ENCODE measurements at places on chromosomes 5 and 9.

DNA sequence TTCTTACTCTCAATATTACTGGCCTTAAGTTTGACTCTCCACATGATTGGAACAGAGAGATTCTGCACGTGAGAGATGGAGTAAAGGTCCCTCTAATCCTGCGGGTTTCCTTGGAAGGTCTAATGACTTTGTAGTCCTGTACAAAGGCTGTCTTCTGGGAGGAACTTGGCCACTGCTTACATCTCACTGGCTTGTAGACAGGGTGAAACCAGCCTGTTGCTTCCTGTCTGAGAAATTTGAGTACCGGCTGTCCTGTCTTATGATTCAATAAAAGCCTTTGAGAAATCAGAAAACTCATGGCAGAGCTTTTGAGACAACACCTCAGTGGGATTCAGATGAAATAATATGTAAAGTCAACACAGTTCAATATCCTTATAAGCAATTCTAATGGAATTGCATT, 43.0 kb downstream of the IL31RA start:
- DNase-seq: no peak

DNA sequence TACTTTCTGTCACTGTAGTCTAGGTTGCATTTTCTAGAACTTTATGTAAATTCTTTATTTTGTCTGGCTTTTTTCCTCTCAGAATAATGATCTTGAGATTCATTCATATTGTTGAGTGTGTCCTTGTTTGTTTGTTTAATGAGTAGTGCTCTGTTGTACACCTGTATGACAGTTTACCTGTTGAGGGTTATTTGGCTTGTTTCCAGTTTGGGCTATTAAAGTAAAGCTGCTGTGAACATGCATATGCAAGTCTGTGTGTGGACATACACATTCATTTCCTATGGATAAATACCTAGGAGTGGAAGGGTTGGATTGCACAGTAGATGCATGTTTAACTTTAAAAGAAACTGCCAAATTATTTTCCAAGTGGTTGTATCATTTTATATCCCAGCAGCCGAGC, 30.4 kb downstream of the MVB12B start:
- DNase-seq: no peak

GRCh38 chr5:146772881-146773466, 105.6 kb downstream of the PPP2R2B start:
- no peak for DNase-seq

- DNase-seq: no peak
Observed at GRCh38 chr9:842635-843426, 1.3 kb downstream of the DMRT1 start.

GRCh38 chr9:33142535-33142934, 24.6 kb downstream of the B4GALT1 start:
- DNase-seq: no peak

- no peak for DNase-seq
Observed at GRCh38 chr9:132551556-132551955, 30.9 kb upstream of the BARHL1 start.

DNA sequence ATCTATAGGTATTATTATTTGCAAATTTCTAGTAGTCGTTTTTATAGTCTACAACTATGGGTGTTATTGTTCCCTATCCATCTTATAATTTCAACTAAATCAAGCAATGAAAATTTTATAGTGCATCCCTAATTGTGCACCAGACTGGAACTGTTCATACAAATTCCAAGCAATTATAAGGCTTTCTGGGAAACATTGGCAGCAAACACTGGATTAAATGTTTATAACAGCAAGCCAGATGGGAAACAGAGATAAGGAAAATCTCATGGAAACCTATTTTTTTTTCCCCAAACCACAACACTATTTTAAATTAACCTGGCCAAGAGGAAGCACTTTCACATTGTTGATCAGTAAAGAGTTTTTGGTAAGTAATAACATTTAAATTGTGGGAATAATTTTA, 524.3 kb downstream of the RASEF start:
- no peak for DNase-seq

GRCh38 chr5:37198842-37199241, 50.3 kb downstream of the CPLANE1 start:
- no peak for DNase-seq

DNA sequence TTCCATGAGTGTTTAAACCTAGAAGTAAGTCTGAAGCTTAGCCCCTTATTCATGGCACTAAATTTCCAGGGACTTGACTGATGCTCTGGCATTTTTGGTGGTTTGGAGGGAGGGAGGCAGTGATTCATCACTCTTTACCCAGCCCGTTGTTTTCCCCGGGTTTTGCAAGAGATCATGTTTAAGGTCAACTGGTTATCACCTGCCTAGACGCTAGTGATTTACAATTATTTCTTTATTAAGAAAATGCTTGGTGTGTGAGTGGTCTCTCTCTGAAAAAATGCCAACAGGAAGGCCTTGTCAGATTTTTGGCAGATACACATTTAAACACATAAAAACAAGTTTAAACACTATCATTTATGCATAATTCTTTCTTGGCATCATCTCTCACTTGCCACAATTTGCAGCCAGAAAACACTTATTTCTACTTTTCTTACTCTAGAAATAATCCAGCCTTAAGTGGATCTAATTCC, 737.9 kb upstream of the ZNF608 start:
- no peak for DNase-seq

- no peak for DNase-seq
Observed at GRCh38 chr9:91240596-91241165, 121.0 kb downstream of the AUH start.

- no peak for DNase-seq
Observed at GRCh38 chr9:80789831-80790230, 899.5 kb downstream of the TLE1 start.

- DNase-seq: no peak
Observed at GRCh38 chr5:146291421-146292074, 47.1 kb upstream of the POU4F3 start.

GRCh38 chr5:82105457-82105856, 133.6 kb downstream of the ATG10 start:
- DNase-seq: no peak

DNA sequence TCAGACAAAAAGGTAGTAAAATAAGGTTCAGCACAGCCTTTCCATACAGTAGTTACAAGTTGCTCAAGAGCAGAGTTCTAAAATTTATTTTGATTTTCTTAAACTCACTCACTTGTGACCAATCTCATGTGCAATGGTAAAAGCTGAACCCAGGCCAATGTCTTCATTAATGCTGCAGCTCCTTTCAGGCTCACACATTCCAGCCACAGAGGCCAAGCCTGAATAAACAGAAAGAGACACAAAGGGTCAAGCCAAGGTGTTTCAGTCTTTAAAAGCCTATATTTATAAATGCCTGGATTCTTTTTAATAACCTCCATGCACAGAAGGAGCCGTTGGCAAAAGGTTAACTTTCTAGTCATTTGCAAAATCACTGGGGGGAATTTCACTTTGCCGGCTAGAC, 152.5 kb downstream of the ADAMTS6 start:
- DNase-seq: no peak

- no peak for DNase-seq
Observed at GRCh38 chr5:177404641-177405179, 4.2 kb upstream of the PFN3 start.

DNA sequence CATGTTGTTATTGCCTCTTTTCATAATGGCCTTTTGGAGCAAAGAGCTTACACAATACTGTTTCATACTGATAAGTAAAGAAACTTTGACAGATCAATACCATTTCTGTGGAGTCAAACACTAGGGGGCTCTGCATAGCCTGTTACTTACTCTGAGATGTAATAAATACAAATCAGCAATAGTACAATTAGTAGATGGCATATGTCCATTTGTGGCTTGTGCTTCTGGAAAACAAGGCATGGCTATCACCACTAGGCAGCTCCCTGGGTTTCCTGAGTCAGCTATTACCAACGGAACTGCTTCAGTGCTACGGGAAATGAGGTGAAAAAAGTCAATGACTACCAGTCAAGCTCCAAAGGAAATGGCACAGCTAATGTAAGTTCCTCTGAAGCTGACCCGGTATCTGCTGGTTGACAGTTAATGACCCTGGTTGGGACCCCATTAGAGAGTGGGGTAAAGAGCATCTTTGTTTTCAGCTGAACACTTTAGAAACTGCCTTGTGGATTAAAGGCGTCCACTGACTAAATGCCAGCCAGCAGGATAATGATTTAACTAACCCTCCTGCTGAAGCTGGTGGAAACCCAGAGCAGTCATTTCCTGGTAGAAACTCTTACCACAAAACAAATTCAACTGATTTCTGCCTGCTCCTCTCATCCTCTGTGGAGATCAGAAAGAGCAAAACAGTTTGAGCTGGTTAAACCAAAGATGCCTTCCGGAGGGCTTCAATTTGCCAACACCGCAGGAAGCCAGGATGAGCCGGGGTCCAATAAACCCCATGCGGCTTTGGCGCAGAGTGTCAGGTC, 69.0 kb upstream of the FAM169A start:
- peak; percentile 7 for DNase-seq

GRCh38 chr5:36505021-36505420, 101.4 kb upstream of the SLC1A3 start:
- no peak for DNase-seq

GRCh38 chr9:23412046-23412445, 414.0 kb downstream of the ELAVL2 start:
- DNase-seq: no peak

GRCh38 chr5:147400126-147400809, 109.6 kb downstream of the DPYSL3 start:
- DNase-seq: no peak

- no peak for DNase-seq
Observed at GRCh38 chr5:137997726-137998213, 35.1 kb downstream of the FAM13B start.

DNA sequence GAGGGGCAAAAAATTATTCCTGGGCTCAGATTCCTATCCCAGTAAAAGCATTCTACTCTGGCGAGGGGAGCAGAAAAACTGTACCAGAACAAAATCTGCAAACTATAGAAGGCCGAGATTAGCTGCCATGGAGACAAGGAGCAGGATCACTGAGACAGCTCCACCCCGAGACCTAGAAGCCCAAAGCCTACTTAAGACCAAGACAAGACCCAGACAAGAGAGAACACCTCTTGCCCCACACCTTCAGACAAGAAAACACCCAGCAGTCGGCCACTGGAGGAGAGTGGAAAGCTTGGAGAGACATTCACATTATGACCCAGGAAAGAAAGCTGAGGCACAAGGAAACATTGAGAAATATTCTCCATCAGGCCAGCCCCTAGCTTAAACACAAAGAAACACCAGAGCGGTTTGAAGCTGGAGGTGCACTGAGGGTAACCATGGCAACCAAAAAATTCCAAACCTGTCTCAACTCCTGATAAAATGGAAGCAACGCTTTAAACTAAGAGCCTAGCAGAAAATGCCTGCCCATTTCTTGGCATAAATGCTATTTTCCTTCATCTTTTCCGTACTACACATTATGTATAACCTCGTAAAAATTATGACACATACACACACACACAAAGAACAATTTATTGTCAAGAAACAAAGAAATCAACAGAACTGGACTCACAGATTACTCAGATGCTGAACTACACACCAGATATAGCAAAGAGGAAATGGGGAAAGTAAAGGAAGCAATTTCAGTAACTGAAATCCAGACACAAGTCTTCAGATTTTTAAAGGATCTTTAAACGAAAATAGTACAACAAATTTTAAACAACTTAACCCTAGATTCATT, 53.8 kb upstream of the FTMT start:
- no peak for DNase-seq

DNA sequence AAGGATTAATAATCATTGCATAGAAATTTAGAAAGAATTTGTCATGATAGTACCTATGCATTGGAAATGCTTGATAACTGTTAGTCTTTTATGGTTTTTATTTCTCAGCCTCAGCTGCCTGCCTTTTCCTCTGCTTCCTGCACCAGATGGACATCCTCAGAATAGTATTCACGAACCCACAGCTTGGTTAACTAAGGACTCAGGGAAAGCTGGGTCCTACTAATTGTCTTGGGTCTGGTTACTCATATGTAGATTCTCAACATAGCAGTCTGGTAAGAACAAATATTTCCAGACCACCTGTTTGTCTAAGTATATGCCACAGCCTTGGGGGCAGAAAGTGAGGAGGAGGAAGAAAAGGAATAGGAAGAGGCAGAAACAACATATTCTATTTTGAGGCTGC, 464.5 kb upstream of the SMARCA2 start:
- no peak for DNase-seq

GRCh38 chr9:135758056-135758455, 56.1 kb downstream of the KCNT1 start:
- no peak for DNase-seq

- DNase-seq: no peak
Observed at GRCh38 chr5:150206779-150207115, 16.9 kb downstream of the SLC6A7 start.

DNA sequence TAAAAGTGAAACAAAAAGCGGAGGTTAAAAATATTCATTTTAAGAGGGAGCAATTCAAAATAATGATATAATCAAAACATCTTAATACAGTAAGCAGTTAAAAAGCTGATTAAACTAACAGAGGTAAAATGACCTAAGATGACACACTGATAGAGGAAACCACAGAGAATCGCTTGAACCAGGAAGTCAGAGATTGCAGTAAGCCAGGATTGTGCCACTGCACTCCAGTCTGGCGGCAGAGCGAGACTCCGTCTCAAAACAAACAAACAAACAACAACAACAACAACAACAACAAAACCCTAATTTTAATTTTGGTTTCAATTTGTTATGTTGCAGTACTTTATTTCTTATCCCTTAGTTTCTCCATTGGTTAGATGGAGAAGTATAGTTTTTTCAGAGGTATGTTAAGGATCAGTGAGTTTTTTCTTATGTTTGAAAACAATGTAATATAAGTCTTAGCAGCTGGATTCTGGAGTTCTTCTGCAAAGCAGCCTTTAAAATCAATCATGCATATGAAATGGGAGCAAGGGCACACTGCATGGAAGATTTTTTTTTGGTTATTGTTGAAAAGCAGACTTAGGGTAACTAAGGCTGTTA, 58.5 kb downstream of the MLANA start:
- DNase-seq: no peak

- DNase-seq: no peak
Observed at GRCh38 chr9:19701991-19702390, 86.8 kb downstream of the SLC24A2 start.

GRCh38 chr5:67257077-67257476, 60.5 kb upstream of the CD180 start:
- no peak for DNase-seq

Measured in stimulated activated CD4-positive, alpha-beta T cell treated with anti-CD3 and anti-CD28 coated beads, Interleukin-4, amount 100 ng/mL, for 4 hours (primary cell).